Thoracic aorta (tissue), 2 donors: ENCODE measurements at places on chromosomes 16 and 17. TPM values are rescaled to one million over a fixed set of nuclear protein-coding genes. Genes with fewer than 3 reads are reported as not detected.

Gene FGF11
- 0.68 TPM for total RNA-seq

Gene HBQ1
- not detected for total RNA-seq

Gene SLC25A39
- total RNA-seq, result 74.6 TPM

Gene PRAC2
- total RNA-seq, result not detected

Gene SHCBP1
- 0.49 TPM for total RNA-seq

Gene P2RX5
- total RNA-seq, result 2.3 TPM

Gene FOXC2
- 54.5 TPM for total RNA-seq

Gene ERCC4
- 13.8 TPM for total RNA-seq

Gene SLFN12L
- total RNA-seq, result 4.2 TPM

Gene DLG4
- 14.0 TPM for total RNA-seq

Gene KLHL10
- not detected for total RNA-seq

Gene SLC46A1
- total RNA-seq, result 29.2 TPM

Gene SHISA9
- 3.4 TPM for total RNA-seq

Gene TNRC6C
- 27.8 TPM for total RNA-seq

Gene TMEM238L
- not detected for total RNA-seq

Gene CLEC19A
- not detected for total RNA-seq

Gene OTOP2
- not detected for total RNA-seq

Gene SNN
- 21.4 TPM for total RNA-seq

Gene IL17C
- total RNA-seq, result 0.92 TPM

Gene HDAC5
- 115 TPM for total RNA-seq

Gene DNAI2
- total RNA-seq, result not detected

Gene CRHR1
- not detected for total RNA-seq

Gene ANKRD40CL
- total RNA-seq, result not detected

Gene AATK
- 19.8 TPM for total RNA-seq

Gene RASL10B
- total RNA-seq, result 24.1 TPM

Gene KCNG4
- not detected for total RNA-seq

Gene IL21R
- 0.14 TPM for total RNA-seq

Gene SPATA32
- total RNA-seq, result not detected

Gene C1QTNF8
- total RNA-seq, result 7.0 TPM

Gene TEKT1
- not detected for total RNA-seq

Gene GAS2L2
- total RNA-seq, result not detected

Gene PITPNM3
- total RNA-seq, result 3.1 TPM

Gene HOXB7
- total RNA-seq, result 0.63 TPM

Gene PABPN1L
- total RNA-seq, result not detected

Gene SEZ6L2
- total RNA-seq, result 1.4 TPM

Gene SLC6A2
- total RNA-seq, result 0.85 TPM

Gene KCNJ18
- not detected for total RNA-seq

Gene TBC1D3
- total RNA-seq, result not detected

Gene ANKRD40
- total RNA-seq, result 38.6 TPM

Gene SLC4A1
- 0.56 TPM for total RNA-seq

Gene GPRC5C
- 67.0 TPM for total RNA-seq

Gene HOXB9
- total RNA-seq, result not detected

Gene TSPAN10
- not detected for total RNA-seq

Gene KCNH4
- not detected for total RNA-seq

Gene TP53TG3F
- not detected for total RNA-seq

Gene PCTP
- 11.9 TPM for total RNA-seq

Gene GRIN2A
- 2.5 TPM for total RNA-seq

Gene CCDC40
- total RNA-seq, result 4.4 TPM
